ENCODE measurements at places on chromosomes 16 and 17.

GRCh38 chr16:8555400-8555799 lies 34.9 kb downstream of the TMEM114 start:
- no peak for DNase-seq

GRCh38 chr16:54370278-54371040 lies 83.9 kb upstream of the IRX3 start:
- no peak for DNase-seq

- DNase-seq = no peak
Observed at GRCh38 chr17:74713171-74713755, 540 bp upstream of the CD300LF start.

DNA sequence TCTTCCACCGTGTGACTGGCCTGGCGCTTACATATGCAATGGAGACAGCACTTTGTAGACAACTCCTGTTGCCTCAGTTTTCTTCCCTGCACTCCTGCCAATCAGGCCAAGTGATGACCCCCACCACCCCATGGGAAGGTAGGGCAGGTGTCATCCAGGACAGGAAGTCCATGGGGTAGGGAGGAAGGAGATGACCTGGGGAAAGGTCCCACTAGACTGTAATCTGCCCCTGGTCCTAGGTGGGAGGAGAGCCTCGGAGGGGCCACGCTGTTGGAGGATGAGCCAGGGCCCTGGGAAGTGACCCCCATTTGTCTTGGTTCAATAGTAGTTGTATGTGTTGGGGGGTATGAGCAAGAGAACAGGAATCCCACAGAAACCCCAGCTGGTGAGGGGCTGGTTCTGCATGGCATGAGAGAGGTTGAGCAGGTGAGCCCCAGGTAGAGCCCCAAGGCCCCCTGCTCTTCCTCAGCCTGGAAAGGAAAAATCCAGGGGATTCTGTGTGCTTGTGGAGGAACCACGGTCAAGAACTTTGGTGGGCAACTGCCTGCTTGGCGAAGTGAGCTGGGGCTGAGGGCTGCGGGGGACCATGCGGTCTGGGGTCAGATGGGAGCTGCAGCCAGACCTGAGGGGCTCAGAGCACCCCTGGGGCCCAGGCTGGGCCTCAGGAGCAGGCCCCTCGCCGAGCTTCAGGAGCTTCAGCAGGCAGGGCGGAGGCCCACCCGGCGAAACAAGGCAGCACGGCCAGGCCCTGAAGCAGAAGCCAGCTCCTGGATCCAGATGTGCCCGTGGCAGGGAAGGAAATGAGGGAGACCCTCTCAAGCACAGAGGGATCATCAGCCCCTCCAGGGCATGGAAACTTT lies 50.7 kb downstream of the NT5M start:
- no peak for DNase-seq

GRCh38 chr17:50211249-50212120 lies 10.1 kb upstream of the COL1A1 start:
- DNase-seq = no peak

DNA sequence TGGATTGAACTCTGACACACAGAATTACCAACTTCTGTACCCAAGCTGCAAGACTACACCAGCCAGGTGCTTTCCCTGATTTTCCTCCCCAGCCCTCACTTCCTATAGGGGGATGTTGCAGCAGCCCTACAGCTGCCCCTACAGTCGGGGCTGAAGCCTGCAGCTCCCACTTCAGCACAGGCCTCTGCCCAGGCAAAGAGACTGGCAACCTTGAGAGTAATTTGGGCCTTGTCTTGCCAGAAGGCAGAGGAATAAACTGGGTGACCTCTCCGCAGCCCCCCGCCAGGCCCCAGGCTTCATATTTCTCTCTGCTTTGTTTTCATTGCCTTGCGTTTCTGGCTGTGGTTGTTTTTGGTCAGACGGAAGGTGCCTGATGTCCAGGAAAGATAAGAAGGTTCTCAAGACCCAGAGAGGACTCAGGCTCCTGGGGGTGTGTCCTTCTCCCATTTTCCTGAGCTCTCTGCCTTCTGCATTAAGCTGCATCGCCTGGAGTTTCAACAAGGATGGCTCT lies 32.0 kb downstream of the SLC6A4 start:
- DNase-seq = no peak

- no peak for DNase-seq
Observed at GRCh38 chr17:16129441-16130205, 85.7 kb downstream of the NCOR1 start.

DNA sequence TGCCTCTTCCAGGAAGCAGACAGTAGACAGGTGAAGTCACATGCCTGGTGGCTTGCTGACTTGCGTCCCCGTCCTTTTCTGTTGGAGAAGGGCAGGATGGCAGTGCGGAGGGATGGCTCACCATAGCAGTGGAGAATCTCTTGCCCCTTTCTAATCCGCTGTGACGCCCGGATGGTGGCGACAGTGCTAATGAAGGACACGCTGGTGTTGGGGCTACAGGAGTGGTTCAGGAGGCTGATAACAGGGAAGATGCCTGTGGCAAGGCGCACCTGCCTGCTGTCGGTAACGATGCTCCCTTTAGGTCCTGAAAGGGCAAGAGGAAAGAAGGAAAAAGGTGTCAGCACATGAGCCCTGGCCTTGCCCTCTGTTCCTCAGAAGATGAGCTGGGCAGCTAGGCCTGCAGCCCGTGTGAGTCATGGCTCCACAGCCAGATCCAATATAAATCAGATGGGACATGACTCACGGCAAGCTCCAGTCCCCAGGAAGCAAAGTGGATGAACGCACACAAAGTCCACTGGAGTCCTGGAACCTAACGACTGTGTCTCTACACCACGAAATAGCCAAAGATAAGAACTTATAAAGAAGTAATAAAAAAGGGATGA lies 25.5 kb downstream of the SERPINF1 start:
- DNase-seq = no peak

DNA sequence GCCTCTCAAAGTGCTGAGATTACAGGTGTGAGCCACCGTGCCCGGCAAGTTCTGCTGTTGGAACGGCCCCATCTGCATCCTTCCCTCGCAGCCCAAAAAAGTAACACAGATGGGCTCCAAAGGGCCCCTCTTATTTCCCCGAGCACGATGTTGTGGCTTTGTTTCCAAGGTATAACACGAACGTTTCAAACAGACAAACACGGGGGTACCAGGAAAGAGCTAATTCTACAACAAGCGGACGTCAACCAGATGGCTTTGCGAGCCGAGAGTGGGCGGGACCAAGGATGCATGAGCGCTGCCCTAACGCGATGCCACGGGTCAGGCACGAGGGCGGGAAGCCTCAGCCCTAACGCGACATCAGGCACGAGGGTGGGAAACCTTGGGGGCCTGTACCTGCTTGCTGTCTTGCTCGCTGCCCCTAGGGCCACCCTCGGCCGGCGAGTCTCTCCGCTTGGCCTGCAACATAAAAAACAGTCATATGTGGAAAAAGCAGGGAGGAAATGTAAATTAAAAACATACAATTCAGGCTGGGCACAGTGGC lies 24.2 kb downstream of the UNKL start:
- no peak for DNase-seq

GRCh38 chr17:45942284-45942683 lies 47.9 kb downstream of the MAPT start:
- no peak for DNase-seq

DNA sequence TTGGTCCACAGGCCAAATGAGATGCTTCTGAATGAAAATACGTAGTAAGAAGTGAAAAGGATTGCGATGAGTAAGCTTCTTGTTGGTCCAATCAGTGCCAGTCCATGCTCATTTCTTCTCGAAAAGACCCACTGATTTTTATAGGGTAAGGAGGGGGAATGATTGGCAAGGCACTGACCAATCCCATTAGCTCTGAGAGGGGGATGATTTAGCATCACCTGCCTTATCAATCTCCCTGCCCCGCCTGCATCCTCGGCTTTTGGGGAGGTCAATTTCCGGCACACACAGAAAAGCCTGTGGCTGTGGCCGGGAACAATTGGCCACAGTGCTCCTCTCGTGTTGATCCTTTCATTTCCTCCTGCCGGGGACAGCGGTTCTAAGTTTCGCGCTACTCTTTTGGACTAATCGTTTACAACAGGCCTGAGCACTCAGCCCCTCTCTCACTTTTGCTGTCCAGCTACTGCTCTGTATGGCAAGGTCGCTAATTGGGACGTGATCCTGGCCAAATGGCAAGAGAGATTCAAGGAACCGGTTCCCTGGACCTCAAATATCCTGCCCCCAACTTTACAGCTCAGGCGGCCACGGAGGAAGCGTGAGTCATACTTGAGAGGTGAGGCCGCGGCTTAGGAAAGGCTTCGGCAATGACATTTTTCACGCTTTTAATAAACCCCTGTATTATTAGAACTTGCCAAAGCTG lies 43.1 kb downstream of the TBX4 start:
- DNase-seq = no peak

GRCh38 chr16:27399969-27400368 lies 2.0 kb upstream of the IL21R start:
- no peak for DNase-seq

- DNase-seq = no peak
Observed at GRCh38 chr17:7755095-7755890, 37.7 kb downstream of the DNAH2 start.

DNA sequence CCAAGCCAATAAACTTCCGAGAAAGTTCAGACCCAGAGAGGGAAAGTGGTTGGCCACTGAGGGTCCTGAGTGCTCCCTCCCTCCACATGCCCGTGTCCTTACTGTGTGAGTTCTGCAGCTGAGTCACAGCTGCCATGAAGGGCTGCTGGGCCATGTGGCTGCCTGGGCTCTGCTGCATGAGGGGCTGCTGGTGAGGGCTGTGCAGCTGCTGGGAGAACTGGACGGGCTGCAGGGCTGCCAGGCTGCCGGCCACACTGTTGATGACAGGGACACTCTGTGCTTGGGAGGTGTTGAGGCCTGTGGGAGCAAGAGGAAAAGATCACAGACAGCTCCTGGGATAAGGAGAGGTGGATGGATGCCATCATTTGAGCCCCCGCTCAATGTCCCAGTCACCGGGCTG lies 44.0 kb downstream of the HNF1B start:
- no peak for DNase-seq

GRCh38 chr16:21302898-21303528 lies 24.9 kb upstream of the CRYM start:
- DNase-seq = no peak

DNA sequence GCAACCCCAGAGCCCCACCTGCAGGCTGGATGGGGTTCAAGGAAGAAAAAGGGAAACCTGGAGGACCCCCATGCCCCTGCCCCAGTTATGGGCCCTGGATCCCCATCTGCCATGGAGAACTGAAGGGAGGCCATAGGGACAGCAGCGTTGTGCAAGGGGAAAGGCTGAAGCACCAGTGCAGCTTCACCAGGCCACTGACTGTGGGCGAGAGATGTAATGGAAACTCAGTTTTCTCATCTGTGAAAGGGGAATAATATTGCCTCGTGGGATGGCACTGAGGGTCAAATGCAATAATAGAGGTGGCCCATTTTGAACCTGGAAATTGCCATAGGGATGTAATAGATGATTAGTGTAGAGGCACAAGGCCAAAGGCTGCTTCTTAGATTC lies 9.9 kb upstream of the TSPOAP1 start:
- no peak for DNase-seq

DNA sequence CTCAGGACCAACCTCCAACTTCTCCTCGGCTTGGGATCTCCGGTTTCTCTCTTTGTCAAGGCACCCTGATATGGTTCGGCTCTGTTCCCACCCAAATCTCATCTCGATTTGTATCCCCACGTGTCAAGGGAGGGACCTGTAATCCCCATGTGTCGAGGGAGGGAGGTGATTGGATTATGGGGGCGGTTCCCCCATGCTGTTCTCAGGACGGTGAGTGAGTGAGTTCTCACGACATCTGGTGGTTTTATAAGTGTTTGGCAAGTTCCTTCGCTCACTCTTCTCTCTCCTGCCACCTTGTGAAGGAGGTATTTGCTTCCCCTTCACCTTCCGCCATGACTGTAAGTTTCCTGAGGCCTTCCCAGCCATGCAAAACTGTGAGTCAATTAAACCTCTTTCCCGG lies 117.9 kb downstream of the SEC14L1 start:
- no peak for DNase-seq

GRCh38 chr16:68420366-68420942 lies 27.9 kb downstream of the SMPD3 start:
- DNase-seq = no peak

GRCh38 chr17:49967621-49968404 lies 1.2 kb upstream of the DLX4 start:
- no peak for DNase-seq

DNA sequence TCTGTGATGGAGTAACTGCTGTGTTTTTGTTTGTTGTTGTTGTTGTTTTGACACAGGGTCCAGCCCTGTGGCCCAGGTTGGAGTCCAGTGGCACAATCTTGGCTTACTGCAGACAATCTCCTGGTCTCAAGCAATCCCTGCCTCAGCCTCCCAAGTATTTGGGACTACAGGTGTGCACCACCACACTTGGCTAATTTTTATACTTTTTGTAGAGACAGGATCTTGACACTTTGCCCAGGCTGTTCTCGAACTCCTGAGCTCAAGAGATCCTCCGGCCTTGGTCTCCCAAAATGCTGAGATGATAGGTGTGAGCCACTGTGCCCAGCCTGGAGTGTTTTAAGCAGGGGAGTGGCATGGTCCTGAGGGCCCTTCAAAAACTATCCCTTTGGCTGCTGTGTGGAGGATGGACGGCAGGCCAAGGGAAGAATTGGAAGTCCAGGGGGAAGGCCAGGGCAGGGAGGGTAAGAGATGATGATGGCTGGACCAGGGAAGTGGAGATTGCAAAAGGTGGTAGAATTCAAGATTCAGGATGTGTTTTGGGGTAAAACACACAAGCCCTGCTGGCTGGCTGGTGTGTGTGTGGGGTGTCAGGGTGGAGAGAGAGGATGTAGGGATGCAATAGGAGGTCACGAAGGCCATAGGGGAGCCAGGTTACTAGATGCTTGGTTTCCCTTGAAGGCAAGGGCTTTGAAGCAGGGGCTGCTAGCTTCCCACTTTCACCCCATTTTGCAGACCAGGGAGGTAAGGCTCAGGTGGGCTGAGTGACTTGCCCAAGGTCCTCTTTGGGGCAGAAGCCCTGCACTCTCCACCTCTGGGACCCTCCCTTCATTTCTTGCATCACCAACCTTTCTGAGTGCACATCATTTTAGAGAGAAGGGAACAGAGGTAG lies 18.8 kb upstream of the PLLP start:
- DNase-seq = no peak

DNA sequence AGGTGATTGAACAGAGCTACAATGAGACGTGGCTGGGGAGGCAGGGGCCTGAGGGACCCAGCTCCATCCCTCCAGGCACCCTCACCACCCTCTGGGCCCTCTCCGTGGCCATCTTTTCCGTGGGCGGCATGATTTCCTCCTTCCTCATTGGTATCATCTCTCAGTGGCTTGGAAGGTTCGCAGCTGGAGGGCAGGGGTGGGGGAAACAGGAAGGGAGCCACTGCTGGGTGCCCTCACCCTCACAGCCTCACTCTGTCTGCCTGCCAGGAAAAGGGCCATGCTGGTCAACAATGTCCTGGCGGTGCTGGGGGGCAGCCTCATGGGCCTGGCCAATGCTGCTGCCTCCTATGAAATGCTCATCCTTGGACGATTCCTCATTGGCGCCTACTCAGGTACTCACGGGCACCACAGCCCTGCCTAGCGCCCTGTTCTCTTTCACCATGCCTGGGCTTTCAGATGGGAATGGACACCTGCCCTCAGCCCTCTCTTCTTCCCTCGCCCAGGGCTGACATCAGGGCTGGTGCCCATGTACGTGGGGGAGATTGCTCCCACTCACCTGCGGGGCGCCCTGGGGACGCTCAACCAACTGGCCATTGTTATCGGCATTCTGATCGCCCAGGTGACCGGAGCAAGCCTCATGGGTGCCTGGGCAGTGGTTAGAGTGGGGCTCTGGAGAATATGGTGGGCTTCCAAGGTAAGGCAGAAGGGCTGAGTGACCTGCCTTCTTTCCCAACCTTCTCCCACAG lies 2.1 kb downstream of the SLC2A4 start:
- DNase-seq = no peak
